ENCODE measurements at places on chromosomes 1 and 21.

- peaks cover 4% of the 10 kb centered on the region for H3K4me1 ChIP-seq
- no peaks in the 10 kb centered on the region for H3K36me3 ChIP-seq
- H3K27ac ChIP-seq = no peak overlapping the region
- no peak for DNase-seq
Measured at GRCh38 chr1:219422811-219423598, 189.9 kb downstream of the ZC3H11B start.

DNA sequence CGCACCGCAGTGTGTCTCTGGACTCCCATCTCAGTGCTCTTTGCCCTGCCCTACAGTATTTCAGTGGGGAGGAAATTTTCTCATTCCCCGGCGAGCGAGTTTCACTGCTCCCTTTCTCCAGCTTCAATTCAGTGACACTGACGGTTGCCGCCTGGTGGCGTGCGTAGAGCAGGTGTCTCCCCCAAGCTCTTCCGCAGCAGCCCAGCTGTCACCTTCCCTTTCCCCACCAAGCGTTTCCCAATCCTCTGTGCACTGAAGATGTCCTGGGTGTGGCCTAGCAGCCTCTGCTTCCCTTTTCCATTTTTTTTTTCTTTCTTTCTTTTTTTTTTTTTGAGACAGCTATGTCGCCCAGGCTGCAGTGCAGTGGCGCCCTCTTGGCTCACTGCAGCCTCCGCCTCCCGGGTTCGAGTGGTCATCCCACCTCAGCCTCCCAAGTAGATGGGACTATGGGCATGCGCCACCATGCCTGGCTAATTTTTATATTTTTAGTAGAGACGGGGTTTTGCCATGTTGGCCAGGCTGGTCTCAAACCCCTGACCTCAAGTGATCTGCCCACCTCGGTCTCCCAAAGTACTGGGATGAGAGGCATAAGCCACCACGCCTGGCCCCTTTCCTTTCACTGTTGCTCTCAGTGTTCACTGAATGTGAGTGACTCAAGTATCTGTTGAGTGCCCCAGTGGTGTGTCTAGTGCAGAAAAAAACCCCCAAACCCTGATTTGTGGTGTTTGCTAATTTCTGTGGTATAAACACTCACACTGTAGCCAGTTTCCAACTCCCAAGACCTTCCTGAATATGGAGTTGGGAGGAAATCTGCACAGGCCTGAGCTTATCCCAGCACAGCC lies 30.1 kb downstream of the TNFRSF1B start:
- no peak overlapping the region for H3K27ac ChIP-seq
- peaks cover 15% of the 10 kb centered on the region for H3K4me1 ChIP-seq
- H3K36me3 ChIP-seq = no peaks in the 10 kb centered on the region
- no peak overlapping the region for H3K4me3 ChIP-seq
- H3K27me3 ChIP-seq = no peaks in the 10 kb centered on the region

- peaks cover 26% of the 10 kb centered on the region for H3K4me1 ChIP-seq
- H3K27me3 ChIP-seq = no peaks in the 10 kb centered on the region
- no peak for DNase-seq
Measured at GRCh38 chr1:98662356-98662670, 792 bp downstream of the SNX7 start.

- no peak overlapping the region for H3K4me3 ChIP-seq
- H3K4me1 ChIP-seq = peaks cover 26% of the 10 kb centered on the region
- no peak overlapping the region for H3K27ac ChIP-seq
Measured at GRCh38 chr1:52659356-52659755, 26.4 kb downstream of the SHISAL2A start.

GRCh38 chr1:201140235-201140940 lies 13.4 kb upstream of the ASCL5 start:
- no peaks in the 10 kb centered on the region for H3K27me3 ChIP-seq
- no peak overlapping the region for H3K4me3 ChIP-seq
- peaks cover 16% of the 10 kb centered on the region for H3K4me1 ChIP-seq
- H3K27ac ChIP-seq = no peak overlapping the region

- no peaks in the 10 kb centered on the region for H3K36me3 ChIP-seq
- H3K4me3 ChIP-seq = peak overlapping the region; percentile 61
- peaks cover 48% of the 10 kb centered on the region for H3K27me3 ChIP-seq
- no peak for DNase-seq
- peaks cover 16% of the 10 kb centered on the region for H3K4me1 ChIP-seq
Measured at GRCh38 chr1:158117854-158118704, 62.6 kb upstream of the CD1D start.

GRCh38 chr21:42414928-42415769 lies 11.4 kb downstream of the UBASH3A start:
- no peaks in the 10 kb centered on the region for H3K36me3 ChIP-seq
- peaks cover 5% of the 10 kb centered on the region for H3K4me1 ChIP-seq
- no peak for DNase-seq
- no peak overlapping the region for H3K27ac ChIP-seq

- DNase-seq = no peak
- no peak overlapping the region for H3K27ac ChIP-seq
- no peak overlapping the region for H3K4me3 ChIP-seq
- no peaks in the 10 kb centered on the region for H3K27me3 ChIP-seq
Measured at GRCh38 chr1:24437631-24438396, 22.2 kb downstream of the NIPAL3 start.
